GM12892 (cell line): ENCODE measurements at places on chromosomes 11 and 22.

DNA sequence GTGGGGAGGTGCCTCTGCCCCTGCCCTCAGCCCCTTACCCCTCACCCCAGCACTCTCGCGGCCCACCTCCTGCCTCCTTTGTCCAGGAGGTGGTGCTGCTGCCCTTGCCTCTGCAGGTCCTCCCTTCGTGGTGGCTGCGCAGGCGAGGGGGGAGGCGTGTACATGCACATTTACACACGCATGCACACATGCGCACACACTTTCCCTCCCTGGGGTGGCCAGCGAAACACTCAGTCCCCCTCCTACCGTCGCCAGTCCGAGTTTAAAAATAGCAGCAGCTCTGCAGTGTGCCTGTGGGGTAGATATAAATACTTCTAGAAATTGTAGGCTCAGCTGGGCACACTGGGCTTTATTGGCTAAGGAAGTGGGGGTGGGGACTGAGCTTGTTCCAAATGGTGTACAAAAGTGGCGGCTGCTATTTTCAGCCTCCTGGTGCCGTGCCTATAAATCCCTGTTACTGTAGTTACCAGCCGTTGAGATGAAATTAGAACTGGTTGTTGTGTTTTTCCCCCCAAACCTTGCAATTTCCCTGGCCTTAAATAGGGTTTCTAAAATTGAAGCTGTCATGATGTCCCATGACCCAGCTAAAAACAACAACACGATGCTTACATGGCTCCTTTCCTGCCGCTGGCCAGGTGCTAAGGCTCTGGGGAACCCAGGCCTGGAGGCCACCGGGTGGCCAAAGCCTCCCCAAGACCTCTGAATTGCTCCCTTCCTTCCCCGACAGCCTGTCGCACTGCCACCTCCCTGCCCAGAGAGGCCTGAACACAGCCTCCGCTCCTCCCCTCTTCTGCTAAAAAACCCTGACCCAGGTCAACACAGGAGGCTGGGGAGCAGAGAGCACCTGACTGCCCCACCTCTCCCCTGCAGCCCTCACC, 12.4 kb downstream of the PICK1 start:
- DNase-seq: no peak

GRCh38 chr22:45834241-45834640, 142.7 kb downstream of the WNT7B start:
- no peak for DNase-seq

GRCh38 chr11:127063241-127063640, 62.7 kb upstream of the KIRREL3 start:
- DNase-seq: no peak

GRCh38 chr11:117884994-117885393, 8.5 kb upstream of the FXYD6 start:
- DNase-seq: no peak

- DNase-seq: no peak
These were observed 6.8 kb downstream of the MALAT1 start for GRCh38 chr11:65505466-65506289.

- no peak for DNase-seq
These were observed 23.6 kb upstream of the CACNG2 start for GRCh38 chr22:36727110-36727509.

GRCh38 chr11:13778345-13778744, 109.9 kb downstream of the FAR1 start:
- DNase-seq: no peak

DNA sequence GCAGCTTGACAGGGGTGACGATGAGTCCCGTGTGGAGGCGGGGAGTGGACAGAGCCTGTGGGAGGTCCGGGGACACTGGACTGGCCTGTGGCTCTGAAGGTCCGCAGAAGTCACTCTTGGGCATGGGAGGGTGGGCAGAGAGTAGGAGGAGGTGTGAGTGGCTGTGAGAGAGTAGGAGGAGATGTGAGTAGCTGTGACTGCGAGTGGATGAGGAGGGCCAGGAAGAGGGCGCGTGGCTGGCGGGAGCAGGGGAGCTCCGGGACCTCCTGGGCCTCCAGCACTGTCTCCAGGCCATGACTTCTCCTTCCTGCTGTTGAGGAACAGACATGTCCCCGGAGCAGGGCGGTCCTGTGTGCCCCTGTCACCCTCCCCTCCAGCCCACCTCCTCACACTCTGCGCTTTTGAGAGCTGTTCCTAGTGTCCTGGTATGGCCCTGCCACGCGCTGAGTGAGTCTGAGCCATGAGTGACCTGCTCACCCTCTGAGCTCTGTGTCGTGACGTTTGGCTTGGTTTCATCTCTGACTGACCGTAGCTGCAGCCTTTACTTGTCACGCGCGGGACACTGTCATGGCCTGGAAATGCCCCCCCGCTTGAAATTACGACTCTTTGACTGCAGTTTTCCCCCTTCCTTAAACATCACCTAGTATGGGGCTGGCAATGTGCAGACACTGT, 391.5 kb downstream of the TBC1D22A start:
- no peak for DNase-seq

- DNase-seq: no peak
These were observed 355.9 kb upstream of the RAG2 start for GRCh38 chr11:36953976-36954375.

- no peak for DNase-seq
These were observed 104.7 kb upstream of the RRM1 start for GRCh38 chr11:3989921-3990290.

DNA sequence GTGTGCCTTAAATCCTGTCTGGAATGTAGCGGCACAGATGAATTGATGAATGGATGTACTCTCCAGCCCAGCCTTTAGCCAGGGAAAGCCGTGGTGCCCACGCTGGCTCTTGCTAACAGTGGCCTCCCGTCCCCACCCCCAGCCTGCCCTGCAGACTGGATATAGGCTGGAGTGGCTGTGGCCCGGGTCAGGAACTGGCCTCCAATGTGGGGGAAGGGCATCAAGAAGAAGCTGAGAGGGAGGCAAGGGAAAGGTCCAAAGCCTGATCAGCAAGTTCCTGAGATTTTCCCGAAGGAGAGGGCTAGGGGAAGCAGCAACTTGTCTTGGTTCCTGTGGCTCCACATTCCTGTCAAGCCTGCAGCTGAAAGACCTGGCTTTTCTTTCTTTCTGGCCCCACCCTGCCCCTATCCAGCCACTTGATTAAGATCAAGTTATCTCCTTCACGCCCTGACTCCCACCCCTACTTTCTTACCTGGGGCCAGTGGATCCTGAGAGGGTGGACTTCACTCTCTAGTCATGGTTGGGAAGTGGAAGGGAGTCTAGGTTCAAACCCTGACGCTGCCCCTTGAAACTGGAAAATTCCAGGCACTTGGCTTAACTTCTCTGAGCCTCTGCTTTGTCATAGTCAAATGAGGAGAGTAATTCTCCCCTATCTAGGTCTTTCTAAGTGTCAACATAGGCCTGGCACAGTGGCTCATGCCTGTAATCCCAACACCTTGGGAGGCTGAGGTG, 11.0 kb upstream of the MICALL1 start:
- no peak for DNase-seq

DNA sequence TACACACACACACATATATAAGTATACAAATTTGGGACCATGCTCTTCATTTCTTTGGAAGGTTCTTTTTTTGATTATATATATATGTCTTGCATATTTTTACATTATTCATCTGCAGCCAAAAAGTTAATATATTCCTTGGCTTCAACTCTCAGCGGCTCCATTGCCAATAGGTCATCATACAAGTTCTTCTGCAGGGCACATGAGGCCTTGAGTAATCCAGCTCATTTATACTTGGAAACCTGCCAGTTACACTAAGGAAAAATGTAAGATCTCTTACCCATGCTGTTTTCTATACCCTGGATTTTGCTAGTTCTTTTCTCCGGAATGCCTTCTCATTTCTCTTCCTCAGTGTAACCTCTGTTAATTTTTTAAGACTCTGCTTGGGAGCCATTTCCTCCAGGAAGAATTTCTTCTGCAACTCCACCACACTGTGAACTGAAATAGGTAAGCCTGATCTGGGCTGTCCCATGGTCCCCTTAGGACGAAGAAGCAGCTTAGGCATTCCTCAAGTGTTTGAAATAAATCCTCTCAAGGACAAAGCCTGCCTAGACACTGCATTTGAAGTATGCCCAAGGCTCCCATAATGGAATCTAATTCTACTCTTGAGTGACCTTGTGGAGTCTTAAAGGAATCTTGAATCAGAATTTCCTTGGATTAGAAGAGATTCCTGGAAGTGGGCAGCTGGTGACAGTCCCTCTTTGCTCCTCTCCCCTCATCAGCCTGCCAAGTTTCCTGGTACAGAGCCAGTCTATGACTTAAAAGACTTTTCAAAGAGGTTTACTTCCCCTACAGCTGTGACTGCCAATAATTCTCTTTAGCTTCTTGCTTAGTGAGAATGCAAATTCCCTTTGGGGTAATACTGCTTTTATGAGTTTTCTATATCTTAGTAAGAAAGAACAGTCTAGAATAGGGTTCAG, 182.8 kb downstream of the C11orf87 start:
- no peak for DNase-seq

DNA sequence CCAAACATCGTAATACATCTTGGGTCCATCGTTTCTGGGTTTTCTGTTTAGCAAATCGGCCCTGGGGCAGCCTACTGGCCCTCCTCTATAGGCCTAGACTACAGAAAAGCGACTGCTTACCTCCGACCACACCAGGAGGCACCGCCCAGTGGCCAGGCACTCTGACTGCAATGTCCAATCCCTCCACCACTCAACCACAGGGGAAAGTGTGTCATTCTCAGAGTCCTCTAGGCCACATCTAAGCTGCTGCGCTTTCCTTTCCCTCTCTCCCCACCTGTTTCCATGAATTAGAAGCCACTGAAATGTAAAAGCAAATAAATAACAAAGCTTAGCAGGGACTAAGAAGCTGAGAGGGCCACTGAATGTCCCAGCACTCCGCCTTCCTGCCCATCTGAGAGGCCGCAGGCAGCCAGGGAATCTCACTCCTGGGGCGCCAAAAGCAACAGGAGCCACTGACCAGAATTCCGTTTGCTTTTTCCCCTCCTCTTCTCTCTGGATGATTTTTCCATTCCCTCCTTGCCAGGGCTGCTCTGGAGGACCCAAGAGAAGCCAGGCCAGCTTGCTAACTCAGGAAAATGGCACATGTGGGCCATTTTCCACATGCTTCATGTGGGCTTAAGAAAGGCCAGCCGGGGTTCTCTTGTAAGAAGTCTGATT, 50.1 kb upstream of the FLI1 start:
- no peak for DNase-seq

- no peak for DNase-seq
These were observed 165.6 kb downstream of the TRIM29 start for GRCh38 chr11:119972281-119972680.

- no peak for DNase-seq
These were observed 477.8 kb downstream of the BRD1 start for GRCh38 chr22:49349841-49350381.

DNA sequence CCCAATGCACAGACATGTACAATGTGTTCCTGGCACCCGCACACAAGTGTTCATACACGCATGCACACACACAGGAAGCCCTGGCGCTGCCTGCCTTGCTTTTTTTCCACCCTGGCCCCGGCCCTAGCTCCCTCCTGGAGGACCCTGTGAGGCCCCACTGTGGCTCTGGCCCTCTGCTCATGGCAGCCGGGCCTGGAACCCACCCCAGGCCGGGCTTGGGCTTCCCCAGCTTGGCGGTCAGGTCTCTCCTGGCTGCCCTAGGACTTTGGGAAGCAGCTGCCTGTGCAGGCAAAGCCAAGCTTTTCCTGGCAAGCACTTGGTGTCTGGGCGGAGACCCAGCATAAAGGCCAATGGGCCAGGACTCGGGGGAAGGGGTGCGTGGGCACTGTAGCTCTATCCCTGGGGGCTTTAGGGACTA, 30.5 kb downstream of the CD82 start:
- no peak for DNase-seq

DNA sequence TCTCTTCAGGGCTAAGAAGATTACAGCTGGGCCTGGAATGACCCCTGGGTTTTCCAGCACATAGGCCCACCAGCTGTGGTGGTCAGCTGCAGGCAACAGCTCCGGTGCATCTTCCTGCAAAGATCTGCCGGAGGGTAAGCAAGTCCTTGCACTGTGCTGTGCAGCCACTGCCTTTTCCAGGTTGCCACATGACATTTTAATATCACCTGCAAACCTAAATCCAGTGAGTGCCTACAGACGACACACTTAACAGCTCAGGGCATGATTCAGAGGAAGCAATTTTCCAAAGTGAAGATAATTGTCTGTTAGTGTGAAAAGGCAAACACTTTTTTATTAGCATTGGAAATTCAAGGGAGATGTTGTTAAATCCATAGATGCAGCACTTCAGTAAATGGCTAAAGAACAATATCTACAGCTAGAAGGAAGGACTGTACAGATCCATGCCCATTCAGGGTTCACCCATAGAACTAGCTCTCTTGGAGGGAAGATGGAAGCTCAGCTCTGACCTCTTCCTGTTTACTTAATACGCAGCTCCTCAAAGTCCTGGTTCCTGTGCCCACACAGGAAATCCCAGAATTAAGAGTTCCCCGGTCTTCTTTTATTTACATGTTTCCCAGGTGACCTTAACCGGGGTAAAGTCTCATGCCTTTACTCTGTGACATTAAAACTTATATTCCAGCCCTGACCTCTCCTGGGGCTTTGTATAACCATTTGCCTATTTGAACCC, 13.3 kb upstream of the NRIP3 start:
- no peak for DNase-seq

DNA sequence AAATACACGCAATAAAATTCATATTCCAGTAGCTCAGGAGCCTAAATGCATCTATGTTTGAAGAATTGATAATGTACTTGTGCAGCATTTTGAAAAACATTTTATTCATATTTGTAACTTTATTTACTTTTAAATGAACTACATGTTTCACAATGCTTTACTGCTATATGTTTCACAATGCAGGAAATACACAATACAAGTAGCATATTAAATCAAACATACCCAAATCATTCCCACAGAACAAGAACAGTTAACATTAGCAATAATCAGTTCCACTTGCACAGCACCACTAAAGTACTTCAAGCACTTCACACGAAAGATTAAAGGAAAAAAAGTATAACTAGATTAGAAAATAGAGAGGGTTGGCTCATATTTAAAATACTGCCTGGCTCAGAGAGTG, 343.6 kb upstream of the CCDC90B start:
- DNase-seq: no peak

DNA sequence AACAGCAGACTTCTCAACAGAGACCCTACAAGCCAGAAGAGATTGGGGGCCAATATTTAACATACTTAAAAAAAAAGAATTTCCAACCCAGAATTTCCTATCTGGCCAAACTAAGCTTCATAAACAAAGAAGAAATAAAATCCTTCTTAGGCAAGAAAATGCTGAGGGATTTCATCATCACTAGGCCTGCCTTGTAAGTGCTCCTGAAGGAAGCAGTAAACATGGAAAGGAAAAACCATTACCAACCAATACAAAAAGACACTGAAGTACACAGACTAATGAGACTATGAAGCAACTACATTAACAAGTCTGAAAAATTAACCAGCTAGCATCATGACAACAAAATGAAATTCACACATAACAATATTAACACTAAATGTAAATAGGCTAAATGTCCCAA, 947.9 kb upstream of the CHORDC1 start:
- DNase-seq: no peak

GRCh38 chr11:124474779-124475178, 29.3 kb upstream of the OR8B8 start:
- no peak for DNase-seq

DNA sequence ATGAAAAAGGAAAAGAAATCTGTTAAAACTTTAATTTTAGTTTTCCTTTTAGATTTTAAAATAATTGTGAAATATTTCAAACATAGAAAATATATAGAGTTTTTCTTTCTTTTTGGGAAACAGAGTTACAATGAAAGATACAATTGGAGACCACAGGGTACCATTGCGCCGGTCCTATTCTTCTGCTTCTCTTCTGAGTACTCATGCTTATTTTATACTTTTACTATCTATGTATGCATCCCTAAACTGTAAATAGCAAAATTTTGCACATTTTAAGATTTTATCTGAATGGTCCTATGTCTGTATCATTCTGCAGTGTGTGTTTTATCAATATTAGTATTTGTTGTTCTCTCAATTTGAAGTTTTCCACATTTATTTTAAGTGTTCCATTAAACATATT, 65.0 kb downstream of the EHF start:
- DNase-seq: no peak
